Activated CD4-positive, CD25-positive, alpha-beta regulatory T cell treated with anti-CD3 and anti-CD28 coated beads, Interleukin-2, amount 50 U/mL, for 72 hours (primary cell): ENCODE measurements at places on chromosomes 2 and 18.

GRCh38 chr2:199596549-199596948, 138.8 kb upstream of the SATB2 start:
- no peak for DNase-seq

- no peak for DNase-seq
These were observed 1.6 kb downstream of the KCNE4 start for GRCh38 chr2:223053484-223054192.

DNA sequence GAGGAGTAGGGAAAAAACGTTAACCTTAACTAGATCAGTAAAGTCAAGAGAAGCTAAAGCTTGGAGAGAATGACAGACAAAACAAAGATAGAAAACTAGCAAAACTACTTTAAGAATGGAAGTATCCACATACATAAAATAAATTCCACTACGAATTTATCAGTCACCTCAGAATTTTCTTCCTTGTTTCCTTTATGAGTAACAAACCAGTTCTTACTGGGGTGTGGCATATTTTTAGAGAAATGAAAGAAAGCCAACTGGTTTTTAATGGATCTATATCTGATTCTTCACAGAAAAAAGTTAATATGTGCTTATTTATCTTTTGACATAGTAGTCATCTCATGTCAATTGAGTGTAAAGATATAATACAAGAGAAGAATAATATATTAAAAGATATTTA, 2033.7 kb upstream of the CELF4 start:
- DNase-seq = no peak

- no peak for DNase-seq
These were observed 167.1 kb upstream of the FOSL2 start for GRCh38 chr2:28225473-28226080.

GRCh38 chr18:44715245-44715644, 34.6 kb downstream of the SETBP1 start:
- no peak for DNase-seq

DNA sequence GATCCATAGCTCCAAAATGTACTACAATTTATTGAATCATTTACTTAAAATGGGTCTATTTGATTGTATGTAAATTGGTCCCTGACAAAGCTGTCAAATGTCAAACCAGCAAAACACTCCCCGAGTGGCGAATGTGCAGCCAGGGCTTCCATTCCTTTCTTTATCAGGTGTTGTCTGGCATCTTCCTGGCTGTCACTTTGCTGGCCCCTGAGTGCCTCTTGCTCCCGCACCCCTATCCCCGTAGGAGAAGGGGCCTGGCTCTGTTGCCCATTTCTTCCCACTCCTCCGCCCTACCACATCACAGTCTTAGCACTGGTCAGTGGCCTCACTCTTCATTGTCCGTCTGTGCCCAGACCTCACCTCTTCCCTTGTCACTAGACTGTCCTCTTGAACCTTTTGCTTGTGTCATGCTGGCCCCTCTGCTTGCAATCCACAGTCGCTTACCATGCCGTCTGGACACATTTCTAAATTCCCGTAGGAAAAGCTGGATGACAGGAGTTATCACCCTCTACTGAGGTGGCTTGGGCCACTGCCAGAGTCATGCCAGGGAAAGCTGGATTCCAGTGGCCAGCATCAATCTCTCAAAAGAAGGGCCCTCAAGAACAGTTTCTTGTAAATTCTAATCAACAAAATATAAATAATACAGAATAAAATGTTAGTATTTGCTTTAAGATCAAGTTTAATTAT, 15.4 kb downstream of the UBE2F start:
- no peak for DNase-seq

DNA sequence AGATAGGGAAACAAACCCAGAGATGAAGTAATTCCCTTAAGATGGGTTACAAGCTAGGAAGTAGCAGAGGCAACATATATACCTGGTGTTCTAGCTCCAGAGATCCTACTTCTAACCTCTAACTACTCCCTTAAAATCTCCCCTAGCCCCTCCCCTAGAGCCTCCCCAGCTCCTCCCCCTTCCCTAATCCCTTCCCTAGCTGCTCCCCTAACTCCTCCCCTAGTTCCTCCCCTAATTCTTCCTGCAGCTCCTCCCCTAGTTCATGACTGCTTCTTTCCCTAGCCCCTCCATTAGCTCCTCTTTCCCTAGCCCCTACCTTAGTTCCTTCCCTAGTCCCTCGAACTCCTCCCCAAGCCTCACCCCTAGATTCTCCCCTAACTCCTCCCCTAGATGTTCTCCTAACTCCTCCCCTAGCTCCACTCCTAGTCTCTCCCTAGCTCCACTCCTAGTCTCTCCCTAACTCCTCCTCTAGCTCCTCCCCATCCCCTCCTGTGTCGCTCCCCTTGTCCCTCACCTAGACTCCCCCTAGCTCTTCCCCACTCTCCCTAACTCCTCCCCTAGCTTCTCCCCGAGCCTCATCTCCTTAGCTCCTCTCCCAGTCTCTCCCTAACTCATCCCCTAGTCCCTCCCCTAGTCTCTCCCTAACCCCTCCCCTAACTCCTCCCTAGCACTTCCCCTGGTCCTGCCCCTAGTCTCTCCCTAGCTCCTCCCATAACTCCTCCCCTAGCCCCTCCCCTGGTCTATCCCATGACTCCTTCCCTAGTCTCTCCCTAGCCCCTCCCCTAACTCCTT, 108.9 kb downstream of the CD226 start:
- peak; percentile 35 for DNase-seq

DNA sequence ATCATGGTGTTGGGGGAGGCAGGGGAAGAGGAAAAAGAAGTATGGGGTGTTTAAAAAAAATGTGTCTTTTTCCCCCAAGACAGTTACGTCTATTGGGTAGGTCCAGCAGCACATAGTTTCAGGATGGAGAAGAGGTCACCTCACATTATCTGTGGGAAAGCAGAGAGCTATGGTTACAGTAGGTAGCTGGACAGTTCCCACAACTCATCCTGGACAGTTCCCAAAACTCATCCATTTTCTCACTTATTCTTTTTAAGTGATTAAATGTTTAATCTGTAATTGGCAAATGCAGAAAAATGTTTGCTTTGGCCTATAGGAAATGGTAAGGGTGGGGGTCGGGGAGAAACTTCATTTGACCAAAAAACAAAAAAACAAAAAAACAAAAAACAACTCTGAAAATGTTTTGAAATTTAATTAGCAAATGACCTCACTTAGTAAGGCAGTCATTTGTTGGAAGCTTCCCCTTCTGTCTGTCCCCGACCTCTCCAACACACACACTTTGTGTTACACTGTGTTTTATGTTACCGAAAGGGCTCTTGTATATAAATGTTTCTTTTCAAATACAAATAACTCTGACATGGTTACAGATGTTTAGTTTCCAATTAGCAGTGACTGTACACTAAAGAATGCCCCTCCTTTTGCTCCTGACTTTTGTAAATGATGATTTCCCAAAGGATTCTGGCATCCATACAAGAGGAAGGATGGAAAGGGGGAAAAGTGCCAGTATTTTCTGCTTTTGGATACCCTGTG, 173.3 kb upstream of the ZFP36L2 start:
- DNase-seq = no peak

- DNase-seq = no peak
These were observed 35.2 kb downstream of the SETBP1 start for GRCh38 chr18:44715842-44716241.

GRCh38 chr18:66971960-66972359, 368.1 kb upstream of the CDH19 start:
- no peak for DNase-seq

- no peak for DNase-seq
These were observed 134.2 kb downstream of the CALCRL start for GRCh38 chr2:187313831-187314230.

DNA sequence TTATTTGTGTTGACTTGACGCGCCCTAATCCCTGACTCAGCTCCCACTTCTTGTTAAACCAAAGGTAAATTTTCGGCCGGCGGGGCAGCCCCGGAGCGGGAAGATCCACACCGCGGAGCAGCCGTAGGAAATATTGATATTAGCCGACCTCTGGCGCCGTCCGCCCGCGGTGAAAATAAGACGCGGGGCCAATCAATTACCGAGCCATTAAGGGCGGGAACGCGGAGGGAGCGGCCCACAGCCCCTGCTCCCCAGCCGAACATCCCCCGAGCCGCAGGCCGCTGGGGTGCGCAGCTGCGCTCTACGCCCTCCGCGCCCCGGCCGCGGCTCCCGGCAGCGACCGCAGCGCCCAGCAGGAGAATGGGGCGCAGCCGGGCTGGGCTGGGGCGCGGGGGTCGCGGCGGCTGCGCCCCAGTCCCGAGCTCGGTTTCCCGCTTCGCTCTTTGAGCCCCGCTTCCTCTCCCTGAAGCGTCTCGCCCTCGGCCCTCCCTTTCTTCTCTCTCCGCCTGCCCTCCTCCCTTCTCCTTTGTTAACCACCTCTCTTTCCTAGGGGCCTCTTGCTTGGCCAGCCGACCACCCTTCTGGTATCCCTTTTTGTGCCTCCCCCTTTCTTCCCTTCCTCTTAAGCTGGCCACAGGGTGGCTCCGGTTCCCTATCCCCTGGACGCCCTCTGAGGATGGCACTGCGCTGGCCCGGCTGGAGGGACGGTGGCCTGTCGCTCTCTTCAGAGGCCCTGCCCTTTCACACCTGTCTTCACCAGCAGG, 40.9 kb downstream of the CELF4 start:
- DNase-seq = no peak

DNA sequence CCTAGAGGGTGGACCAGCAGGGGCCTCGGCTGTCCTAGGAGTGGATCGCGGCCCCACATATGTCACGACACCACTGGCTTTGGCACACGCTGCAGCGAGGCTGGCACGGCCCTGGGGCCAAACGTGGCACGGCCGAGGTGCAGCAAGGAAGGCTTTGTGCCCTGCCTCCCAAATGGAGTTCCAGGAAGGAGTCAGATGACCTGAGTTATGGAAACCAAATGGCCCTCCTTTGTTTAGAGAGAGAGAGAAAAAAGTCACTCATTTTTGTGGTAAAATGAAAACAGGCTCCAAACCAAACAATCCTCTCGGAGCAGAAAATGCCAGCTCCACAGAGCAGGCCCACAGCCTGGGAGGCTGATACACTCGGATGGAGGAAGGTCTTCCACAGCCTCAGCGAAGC, 105.6 kb downstream of the ANTXR1 start:
- DNase-seq = no peak

DNA sequence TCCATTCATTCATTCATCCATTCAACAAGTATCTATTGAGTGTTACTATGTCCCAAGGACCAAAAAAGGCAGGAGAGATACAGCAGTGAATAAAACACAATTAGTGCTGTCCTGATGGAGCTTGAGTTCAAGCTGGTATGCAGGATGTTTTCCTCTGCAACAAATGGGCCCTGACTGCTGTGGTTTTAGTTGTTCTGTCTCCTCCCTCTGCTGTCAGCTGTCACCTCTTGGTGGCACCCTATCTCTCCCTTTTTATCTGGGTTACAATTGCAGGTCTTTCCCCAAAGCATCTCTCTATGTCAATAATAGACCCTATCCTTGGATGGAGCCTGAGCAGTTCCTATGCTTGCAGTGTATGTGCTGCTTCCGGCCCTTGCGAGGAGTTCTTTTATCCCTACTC, 304.8 kb downstream of the PDE11A start:
- no peak for DNase-seq

DNA sequence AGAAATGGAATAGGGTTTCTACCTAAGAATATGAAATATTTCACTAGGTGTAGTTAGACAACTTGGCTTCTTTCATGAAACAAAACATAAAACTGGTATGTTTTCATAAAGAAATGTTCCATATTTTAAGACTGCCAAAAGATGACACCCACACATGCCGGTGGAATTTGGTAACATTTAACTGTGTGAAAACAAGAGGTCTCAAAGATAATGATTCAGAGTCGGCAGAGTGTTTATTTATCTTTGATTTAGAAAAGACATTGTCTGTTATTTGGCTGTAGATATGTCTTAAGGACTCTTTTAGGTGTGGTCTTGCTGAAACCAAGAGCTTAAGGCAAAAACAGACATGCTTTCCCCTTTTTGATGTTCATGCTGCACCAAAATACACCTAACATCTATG, 63.5 kb upstream of the FN1 start:
- DNase-seq = no peak

DNA sequence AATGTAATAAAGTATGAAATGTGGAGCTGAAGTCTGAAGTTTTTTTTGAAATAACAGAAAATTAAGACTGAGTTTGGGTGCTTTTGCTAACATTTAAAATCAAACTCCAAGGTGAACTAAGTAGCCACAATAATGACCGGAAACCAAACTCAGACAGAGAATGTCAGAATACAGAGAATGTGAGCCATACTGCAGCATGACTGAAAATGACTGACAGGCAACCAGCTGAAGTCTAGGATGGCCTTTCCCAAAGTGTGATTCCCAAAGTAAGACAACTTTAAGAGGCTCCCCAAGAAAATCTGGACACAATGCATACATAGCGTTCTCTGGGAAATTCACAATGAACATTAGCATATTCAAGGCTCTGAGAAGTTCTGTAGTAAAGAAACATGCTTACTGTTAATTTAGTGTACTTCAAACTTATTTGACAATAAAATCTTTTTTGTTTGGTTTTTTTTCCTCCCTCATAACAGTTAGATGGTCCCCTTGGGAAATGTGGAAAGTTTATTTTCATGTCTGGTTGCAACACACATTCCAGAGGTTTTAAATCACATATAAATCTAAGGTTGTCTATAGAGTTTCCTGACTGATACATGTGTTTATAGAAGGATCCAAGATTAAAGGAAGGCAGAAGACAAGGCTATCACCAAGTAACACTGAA, 28.6 kb downstream of the PLA2R1 start:
- DNase-seq = no peak

- DNase-seq = no peak
These were observed 53.6 kb downstream of the FAM228A start for GRCh38 chr2:24228470-24228869.

GRCh38 chr2:170819680-170820664, 3.3 kb downstream of the GAD1 start:
- DNase-seq = no peak

DNA sequence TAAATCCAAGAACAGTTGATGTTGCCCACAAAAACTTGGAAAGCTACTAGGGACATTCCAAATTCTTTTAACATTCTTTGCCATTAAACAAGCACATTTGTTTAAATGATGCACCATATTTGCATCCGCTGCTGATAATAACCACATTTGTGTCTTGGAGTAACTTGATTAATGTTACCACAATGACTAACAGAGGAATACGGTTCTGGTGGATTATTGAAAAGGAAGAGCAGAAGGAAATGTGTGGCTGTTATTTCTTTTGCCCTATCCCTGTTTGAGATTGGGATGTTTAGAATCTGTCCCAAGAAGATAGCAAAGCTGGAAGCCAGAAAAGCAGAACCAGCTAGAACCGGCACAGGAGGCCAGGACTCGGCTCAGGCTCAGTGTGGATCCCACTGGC, 39.2 kb upstream of the RASGRP3 start:
- no peak for DNase-seq

- no peak for DNase-seq
These were observed 373.8 kb downstream of the ZEB2 start for GRCh38 chr2:144146076-144146475.

DNA sequence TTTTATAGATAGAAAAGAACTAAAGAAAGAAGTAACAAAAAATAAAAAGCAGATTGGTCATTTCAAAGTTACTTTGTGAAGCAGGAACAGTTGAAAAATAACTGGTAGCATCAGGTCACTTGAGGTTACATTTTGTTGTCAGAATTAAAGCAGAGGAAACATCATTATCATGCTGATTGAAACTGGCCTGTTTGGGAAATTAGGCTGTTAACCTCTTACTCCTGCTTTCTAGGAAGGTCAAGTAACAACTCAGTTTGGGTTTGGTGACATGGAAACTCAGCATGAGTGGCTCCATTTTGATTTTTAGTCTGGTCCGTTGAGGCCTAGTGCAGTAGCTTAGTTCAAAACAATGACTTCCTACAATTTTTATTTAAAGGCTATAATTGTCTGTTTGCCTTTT, 1383.5 kb downstream of the DPP10 start:
- DNase-seq = no peak
